ENCODE measurements at places on chromosomes 7 and 10.

DNA sequence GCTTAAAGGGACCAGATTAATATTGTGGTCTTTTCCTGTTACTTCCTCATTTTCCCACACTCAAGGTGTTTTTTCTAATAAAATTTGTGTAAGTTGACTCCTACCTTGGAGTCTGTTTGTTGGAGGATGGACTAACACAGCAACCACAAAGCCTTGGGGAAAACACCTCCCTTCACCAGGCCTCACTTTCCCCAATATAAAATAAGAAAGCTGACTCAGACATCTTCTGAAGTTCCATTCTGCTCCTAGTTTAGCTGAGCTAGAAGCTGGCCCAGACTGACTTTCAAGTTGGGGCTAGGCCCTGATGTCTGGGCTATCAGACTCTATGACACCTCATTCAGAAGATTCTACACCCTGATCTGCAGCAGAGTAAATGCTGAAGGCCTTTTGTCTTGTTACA lies 73.0 kb upstream of the ADRB1 start:
- DNase-seq = no peak

- no peak for DNase-seq
Measured at GRCh38 chr10:69458430-69459100, 7.3 kb downstream of the TSPAN15 start.

GRCh38 chr10:98323221-98324164 lies 55.5 kb upstream of the LOXL4 start:
- no peak for DNase-seq

GRCh38 chr7:152895527-152895926 lies 136.0 kb downstream of the ACTR3B start:
- no peak for DNase-seq

- no peak for DNase-seq
Measured at GRCh38 chr10:64112701-64113355, 591.6 kb downstream of the REEP3 start.

- DNase-seq = no peak
Measured at GRCh38 chr7:54260941-54261371, 281.2 kb upstream of the VSTM2A start.

DNA sequence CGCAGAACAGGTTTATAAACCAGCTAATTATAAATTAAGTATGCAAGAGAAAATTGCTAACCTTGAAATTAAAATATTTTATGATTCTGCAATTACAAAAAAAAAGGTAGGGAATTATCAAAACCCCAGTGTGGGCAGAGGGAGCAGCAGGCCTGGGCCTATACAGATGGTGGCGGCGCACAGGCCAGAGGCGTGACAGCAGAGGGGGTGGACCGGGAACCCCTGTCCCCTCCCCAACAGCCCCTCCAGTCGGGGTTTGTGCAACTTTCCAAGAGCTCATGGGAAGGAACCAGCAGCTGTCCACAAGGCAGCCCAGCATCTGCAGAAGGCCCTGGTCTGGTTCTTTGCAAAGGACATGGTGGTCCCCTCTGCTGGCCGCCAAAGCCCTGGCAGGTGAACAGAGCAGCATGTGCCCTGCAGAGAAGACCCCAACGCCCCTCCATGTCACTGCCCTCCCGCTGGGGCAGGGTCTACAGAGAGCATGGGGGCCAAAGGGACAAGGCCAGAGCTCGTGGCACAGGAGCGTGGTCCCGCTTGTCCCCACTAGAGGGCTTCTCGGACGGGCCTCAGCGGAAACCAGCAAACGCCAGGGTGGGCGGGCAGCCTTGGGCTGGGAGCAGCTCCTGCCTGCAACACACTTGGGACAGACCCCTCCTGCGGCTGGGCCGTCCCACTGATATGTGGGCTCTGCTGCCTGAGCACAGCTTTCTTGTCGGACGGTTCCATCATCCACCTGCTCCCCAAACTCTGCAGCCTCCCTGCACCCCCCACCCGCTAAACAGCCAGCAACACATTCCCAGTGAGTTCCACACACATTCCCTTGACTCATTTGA lies 75.1 kb downstream of the EBF3 start:
- DNase-seq = peak; percentile 42

DNA sequence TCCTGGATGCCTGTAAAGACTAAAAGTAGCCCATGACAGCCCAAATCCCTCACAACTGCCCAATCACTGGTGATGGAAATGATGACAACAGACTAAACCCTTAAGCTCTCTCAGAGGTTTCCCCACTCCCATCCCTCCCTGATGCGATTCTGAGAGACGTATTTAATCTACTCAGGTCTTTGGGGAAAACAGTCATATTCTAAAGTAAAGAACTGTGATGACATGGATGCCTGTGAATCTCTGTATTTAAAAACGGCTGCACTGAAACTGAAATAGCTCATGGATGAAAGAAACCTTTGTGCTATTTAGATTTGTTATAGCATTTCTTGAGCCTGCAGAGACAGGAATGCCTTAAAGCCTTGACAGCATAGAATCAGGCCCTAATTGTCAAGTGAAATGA lies 28.5 kb downstream of the VPS41 start:
- no peak for DNase-seq

GRCh38 chr7:30468791-30469190 lies 9.8 kb downstream of the NOD1 start:
- DNase-seq = no peak

GRCh38 chr7:36929791-36930190 lies 205.5 kb upstream of the AOAH start:
- DNase-seq = no peak

DNA sequence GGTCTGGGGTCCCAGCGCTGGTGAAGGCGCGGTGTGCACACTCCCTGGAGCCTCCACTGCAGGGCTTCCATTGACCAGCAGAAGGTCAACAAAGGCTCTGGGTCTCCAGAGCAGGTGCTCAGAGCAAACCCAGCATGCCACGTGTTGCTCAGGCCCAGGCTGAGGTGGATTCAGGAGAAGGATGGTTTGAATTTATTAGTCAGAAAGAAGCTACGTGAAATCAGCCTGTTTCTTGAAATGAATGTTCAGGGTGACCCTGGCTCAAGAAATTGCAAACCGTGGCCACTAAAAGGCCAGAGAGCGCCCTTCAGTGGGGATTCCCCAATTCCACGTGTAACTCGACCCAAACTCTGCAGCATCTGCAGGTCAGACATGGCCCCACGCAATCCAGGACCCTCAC lies 82.7 kb upstream of the PFKP start:
- DNase-seq = no peak

DNA sequence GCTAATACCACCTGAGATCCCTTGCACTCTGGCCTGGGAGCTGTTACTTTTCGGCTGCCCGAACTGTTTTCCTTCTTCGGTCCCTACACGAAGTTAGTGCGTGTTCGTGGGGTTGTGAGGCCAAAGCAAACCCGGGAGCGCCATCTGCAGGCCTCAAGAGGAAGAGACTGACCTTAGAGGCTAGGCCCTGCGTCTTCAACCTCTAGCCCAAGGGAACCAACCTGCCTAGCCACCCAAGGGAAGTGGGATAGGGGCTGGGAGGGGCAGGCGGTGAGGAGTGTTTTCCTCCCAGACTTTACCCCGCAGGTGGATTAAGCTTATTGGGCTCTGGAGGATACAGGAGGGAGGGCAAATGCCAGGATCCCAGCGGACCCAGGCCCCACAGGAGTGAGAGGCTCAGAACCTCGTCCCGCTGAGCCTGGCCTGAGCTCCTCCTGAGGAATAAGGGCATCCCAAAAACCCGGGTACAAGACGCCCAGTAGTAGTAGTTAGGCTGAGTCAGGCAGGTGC lies 1.7 kb upstream of the PAX2 start:
- DNase-seq = peak; percentile 47

DNA sequence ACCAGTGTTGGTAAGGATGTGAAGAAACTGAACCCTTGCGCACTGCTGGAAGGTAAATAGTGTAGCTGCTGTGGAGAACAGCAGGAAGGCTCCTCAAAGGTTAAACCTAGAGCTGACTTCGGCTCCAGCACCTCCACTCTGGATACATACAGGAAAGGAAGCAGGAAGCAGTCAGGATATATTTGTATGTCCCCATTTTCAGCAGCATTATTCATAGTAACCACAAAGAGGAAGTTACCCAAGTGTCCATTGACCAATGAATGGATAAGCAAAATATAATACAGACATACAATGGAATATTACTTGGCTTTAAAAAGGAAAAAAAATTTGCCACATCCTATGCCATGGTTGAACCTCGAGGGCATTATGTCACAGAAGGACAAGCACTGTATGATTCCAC lies 15.0 kb downstream of the RET start:
- DNase-seq = no peak

DNA sequence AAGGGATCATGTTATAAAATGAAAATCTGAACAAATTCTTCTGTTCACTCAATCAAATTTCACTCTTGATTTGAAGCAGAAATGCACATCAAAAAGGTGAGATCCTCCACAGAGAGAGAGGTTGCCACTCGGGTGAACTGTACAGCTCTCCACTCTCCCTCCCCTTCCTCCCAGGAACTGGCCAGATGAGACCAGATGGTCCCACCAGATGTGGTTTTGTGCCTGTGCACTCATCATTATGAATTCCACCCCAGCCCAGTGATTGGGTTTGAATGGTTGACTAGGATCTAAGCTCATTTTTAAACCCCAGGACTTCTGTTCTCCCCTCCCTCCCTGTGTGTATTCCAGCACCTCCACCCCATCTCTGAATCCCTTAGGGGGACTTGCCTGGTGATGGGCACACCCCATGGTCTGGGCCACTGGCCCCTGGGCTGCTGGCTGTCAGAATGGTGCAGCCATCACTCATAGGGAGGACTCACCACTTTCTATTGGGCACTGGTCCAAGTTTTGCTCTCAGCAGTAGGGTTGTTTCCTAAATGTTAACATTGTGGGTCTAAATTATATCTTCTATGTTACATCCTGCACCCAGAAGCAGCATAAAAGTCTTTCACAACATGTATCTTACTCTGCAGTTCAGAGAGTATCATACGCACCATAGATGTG lies 393.1 kb downstream of the TNS3 start:
- DNase-seq = no peak

Measured in activated naive CD4-positive, alpha-beta T cell treated with Interleukin-2 at 50 U/mL for 16 hours (primary cell).